ENCODE measurements at places on chromosomes 2 and 18.

- DNase-seq: no peak
Measured at GRCh38 chr2:128092656-128093055, 1.7 kb downstream of the UGGT1 start.

DNA sequence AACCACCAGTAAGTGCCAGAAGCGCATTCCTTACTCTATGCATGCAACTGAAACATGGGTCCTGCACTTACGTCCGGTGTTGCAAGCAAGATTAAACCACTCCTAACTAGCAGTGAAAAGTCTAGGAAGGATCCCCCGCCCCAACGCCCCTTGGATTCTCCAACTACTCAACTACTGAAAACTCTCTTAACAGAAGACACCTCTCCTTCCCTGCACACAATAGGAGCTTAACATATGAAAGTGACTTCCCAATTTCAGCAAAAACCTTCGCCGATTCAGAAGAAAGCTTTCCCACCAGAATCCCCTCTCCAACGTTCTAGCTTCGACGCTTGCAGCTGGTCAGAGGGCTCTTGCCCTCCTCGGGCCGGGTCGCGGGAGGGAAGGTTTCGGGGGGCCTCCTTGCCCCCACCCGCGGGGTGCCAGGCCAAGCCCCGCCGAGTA is 578 bp downstream of the IWS1 start:
- peak; percentile 34 for DNase-seq

- no peak for DNase-seq
Measured at GRCh38 chr2:131155208-131155855, 50.2 kb downstream of the PLEKHB2 start.

DNA sequence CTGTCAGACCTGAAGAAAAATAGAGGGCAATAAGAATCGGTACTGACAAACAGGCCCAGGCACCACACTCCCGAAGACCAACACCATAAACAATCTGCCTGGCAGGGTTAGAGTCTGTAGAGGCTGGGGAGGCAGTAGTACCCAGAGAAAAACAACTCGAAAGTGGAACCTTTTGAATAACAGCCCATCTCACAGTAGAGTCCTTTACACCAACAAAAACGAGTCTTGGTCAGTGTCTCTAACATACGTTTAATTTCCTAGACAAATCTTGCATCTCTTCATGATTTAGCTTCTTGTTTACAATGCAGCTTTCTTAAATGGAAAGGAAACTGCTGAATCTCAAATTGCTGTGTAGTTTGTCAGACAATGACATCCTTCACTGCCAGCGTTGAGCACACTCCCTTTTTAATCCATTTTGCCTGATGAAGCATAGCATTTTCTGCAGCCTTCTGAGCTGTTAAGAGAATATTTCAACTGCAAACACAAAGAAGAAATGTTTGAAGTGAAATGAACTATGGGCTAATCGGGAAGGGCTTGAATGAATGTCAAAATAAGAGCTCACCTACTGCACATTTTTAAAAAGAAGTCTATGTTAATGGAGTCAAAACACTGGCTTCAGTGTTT is 73.1 kb upstream of the DSG1 start:
- no peak for DNase-seq

DNA sequence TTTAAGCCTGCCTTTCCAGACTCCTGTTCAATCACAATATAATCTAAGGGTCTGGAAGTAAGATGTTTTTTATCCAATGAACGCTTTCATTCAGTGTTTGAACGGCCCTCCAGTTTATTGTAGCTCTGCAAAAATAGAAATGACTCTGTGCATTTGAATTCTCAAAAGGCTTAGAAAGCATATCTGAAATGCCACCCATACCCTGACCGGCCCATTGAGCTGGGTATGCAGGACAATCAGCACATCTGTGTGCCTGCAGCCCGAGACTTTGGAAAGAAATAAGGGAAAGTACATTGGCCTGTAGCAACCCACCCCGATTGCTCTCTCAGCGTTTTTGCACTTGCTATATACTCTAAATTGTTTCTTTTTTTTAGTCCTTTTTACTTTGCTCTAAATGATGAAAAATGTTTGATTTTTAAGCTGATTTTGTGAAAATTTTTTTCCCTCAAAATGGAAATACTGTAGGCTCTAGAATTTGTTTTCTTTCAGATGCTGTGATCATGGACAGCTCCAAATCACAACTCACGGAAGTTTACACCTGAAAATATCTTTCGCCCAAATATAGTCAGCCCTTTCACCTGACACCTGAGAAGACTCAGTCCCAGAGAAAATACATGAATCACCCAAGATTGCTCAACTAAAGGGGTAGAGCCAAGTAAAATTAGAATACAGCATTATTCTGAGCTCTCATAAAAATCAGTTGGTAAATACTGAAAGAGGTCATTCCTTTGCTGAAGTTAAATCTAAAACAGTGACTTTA is 194.5 kb upstream of the SIX3 start:
- DNase-seq: no peak

DNA sequence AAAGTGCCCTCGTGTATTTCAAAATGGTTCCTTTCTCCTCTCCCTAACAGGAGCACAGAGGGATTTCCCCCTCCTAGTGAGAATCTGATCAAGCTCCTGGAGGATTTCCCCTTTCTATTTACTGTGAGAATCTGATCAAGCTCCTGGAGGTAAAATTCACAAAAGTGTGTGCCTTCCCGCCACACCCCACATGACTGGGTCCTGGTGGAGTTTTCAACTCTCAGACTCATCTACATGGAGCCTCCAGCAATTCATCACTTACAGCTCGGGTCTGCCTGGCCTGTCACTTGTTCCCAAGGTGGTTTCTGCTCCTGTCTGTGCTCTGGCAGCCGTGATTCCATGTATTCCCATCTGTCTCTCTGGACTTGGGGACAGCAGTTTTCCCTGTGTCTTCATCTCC is 590.7 kb downstream of the FBXO15 start:
- no peak for DNase-seq

GRCh38 chr2:62215306-62216064 is 19.6 kb downstream of the B3GNT2 start:
- DNase-seq: no peak

DNA sequence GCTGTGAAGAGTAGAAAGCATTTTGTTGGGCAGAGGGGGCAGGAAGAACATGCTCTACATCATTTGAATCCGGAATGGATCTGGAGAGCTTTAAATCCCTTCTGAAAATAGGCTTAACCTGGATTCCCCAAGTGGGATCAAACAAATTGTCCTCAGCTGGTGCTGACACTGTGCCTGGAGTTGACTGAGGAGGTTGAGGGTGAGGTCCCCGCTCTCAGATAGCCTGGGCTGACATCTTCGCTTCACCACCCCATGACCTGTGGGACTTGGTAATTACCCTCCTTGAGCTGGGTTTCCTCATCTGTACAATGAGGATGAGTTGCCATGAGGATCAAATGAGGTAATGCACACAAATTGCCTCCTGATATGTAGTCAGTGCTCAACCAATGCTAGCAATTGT is 117.8 kb upstream of the SMAD2 start:
- no peak for DNase-seq

GRCh38 chr2:42917425-42917927 is 125.1 kb upstream of the HAAO start:
- DNase-seq: no peak

GRCh38 chr2:192783643-192784042 is 588.9 kb upstream of the TMEFF2 start:
- DNase-seq: no peak

DNA sequence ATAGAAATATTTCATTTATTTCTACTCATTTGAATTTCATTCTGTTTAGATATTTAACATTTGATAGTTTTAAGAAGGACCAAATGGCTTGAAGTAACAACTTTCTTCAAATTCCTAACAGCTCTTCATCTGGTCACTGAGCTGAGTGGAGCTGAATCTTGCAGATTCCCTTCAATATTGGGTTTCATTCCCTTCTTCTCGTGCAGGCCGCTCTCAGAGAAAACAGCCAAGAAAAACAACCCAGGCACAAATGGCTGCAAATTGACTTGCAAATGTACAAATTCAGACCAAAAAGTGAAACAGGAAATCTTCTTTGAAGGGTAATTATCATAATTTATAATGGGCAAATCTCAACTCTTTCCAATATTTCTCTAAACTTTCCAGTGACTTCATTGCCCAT is 30.3 kb upstream of the GCG start:
- no peak for DNase-seq

Measured in GM13977 (cell line).